ENCODE measurements at places on chromosomes 2 and 18.

- no peak for DNase-seq
Observed at GRCh38 chr18:24930971-24931370, 421.0 kb downstream of the ZNF521 start.

GRCh38 chr2:229033816-229034215, 237.3 kb downstream of the PID1 start:
- no peak for DNase-seq

GRCh38 chr2:208370881-208371633, 35.5 kb upstream of the PTH2R start:
- no peak for DNase-seq

- DNase-seq: no peak
Observed at GRCh38 chr2:63301481-63301880, 250.9 kb downstream of the OTX1 start.

DNA sequence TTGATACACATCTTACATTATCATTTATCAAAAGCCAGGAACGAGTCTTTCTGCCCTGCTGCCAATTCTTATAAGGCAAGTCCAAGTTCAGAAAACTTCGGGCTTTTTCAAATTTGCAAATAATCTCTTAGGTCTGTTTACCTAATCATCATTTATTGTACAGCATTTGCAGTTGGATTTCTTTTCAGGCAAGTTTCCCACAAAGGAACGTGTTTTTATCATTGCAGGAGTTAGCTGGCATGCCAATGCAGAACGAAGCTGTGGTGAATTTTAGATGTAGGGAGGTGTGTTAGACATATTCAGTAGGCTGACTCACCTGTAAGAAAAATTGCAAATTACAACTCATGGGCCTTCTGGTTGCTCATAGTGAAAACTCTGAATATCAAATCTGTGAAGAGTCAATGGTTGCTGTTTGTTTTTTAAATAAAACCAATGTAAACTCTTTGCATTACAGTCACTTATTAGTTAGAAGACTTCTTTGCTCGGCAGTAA, 209.6 kb downstream of the SRBD1 start:
- no peak for DNase-seq

DNA sequence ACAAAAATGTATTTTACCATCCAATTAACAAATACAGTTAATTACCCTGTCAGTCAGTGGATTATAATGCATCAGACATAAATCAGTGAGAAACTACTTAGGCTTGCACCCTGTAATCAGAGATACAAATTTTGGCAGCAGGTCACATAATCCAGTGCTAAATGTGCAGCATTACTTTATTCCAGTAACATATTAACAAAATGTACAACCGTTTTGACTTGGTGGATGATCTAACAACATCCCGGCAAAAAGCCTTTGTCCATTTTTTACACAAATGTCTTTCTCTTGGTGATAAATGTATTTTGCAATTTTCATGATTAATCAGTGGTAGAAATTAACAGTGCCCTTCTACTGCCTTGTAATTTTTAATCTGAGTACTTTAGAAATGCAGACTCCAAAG, 162.8 kb downstream of the LRP1B start:
- DNase-seq: no peak

GRCh38 chr2:132400169-132400900, 16.3 kb upstream of the GPR39 start:
- DNase-seq: no peak

GRCh38 chr18:66495844-66496243, 108.0 kb downstream of the CDH19 start:
- no peak for DNase-seq

GRCh38 chr2:234797566-234798250, 154.1 kb upstream of the SH3BP4 start:
- no peak for DNase-seq
